ENCODE measurements at places on chromosomes 1 and 21.

GRCh38 chr1:150922519-150922975, 3.6 kb upstream of the SETDB1 start:
- peak; percentile 51 for DNase-seq

- no peak for DNase-seq
Measured at GRCh38 chr1:50252196-50252595, 143.5 kb downstream of the ELAVL4 start.

DNA sequence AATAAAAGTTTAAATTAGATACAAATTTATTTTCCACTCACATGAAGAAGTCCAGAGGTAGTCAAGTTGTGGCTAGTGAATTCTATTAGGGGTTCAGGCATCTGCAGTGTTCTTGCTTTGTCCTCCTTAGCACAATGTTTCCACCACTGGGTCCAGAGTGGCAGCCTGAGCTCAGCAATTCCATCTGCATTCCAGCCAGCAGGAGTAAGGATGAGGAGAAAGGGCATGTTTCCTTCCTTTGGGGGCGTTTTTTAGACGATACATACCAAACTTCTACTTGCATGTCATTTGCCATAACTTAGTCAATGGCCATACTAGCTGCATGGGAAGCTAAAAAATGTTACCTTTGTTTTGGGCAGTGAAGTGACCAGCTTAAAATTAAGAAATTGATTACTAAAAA, 98.5 kb upstream of the VANGL1 start:
- DNase-seq = no peak

GRCh38 chr1:241622669-241623068, 17.5 kb downstream of the CHML start:
- no peak for DNase-seq

DNA sequence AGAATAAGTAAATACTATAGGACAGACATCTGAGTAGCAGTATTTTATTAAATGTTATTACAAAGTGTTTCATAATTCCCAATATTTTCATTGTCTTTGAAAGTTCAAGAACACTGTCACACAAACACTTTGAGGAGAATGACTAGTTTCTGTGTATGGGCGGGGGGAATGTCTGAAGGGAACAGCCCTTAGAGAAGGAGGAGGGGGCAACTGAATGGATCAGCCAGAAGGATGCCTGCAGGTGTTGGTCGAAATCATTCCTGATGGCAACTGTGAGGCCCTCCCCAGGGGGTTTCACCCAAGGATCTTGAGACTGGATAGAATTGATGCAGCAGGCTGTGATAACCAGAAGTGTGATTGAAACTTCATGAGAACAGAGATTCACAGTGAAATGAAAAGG, 223.2 kb upstream of the C1orf87 start:
- no peak for DNase-seq

- DNase-seq = no peak
Measured at GRCh38 chr1:204240233-204240632, 26.4 kb upstream of the GOLT1A start.

GRCh38 chr1:89133747-89134146, 7.8 kb upstream of the GBP2 start:
- DNase-seq = no peak

GRCh38 chr1:220786057-220786336, 716 bp upstream of the MTARC1 start:
- DNase-seq = no peak

GRCh38 chr1:185961664-185962063, 227.5 kb downstream of the HMCN1 start:
- no peak for DNase-seq

- DNase-seq = no peak
Measured at GRCh38 chr1:31435471-31436409, 22.7 kb downstream of the SERINC2 start.

DNA sequence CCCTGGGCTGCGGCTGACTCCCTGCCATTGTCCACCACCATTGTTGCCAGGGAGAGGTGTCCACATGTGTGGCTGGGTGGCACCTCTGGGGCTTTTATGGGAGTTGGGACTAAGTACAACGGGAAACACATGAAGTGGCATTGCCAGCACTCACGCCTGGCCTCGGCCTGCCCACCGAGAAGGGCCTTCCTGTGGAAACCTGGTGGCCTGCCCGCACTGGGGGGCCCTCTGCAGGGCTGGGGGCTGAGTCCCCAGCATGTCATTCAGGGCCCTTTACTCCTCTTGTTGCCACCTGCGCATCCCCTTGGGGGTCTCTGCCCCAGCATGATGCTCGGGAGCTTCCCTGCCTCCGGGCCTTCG, 35.5 kb upstream of the RUNX3 start:
- no peak for DNase-seq

- no peak for DNase-seq
Measured at GRCh38 chr1:63936276-63936675, 162.5 kb downstream of the ROR1 start.

GRCh38 chr1:214164173-214164572, 116.8 kb upstream of the SMYD2 start:
- DNase-seq = no peak

DNA sequence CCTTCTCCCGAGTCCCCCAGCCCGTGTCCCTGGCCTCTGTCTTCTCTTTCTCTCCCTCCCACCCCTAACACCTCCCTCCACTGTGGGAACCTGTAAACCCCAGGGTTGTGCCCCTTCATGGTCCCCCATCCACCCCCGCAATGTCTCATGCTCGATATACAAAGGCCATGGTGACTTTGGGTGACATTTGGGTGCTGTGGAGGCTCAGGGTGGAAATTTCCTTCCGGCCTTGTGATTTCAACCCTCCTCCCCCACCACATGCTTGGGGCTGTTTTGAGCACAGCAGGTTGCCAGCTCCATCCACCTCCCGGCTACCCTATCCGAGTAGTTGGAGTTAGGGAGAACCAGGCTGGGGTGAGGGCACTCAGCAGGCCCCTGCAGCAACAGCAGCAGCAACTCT, 25.7 kb upstream of the VPS13D start:
- peak; percentile 41 for DNase-seq

GRCh38 chr1:78340006-78340405, 150.8 kb upstream of the PTGFR start:
- DNase-seq = no peak

DNA sequence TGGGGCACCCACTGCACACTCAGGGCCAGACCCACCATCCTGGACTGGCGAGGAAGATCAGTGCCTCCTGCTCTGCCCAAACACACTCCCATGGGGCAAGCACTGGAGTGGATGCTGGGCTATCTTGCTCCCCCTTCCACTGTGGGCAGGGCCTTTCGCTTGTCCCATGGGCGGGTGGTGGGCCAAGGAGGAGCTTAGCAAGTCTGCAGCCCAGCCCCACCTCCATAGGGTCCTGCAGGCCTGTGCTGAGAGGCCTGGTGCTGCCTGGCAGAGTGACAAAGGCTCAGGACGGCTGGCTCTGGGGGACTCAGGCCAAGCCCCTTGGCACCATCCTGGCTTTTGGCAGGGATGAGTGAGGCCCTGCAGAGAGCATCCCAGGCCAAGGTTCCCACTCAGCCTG, 89.4 kb downstream of the PTPRU start:
- DNase-seq = no peak
